CD8-positive, alpha-beta memory T cell (primary cell): ENCODE measurements at places on chromosomes 1 and 21.

DNA sequence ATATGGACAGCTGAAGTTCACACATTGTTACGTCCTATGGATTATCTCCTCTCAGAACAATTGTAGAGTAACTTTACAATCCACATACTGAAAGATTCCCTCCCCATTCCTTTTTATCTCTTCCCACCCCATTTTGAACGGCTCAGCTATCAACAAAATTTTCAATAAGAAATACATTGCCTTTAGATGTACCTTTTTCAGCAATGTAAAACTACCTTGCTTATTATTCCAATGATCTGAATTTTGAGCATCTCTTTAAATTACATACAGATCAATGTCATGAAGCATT lies 503.7 kb downstream of the SMYD3 start:
- no peak for DNase-seq

DNA sequence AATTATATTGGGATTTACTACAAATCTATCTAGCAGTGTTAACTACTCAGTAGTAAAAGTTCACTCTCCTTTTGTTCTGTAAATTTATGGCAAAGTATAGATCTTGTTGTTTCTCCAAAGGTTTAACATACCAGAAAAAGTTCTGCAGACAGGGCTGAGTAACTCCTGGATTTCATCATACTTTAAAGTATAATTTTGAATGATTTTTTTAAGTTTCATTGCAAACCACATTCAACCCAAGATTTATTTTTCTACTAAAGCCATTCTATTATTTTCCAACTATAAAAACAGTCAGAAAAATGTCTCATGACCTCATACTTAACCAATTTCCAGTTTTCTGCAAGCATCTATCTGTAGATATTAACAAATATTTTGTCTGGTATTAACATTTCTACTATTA lies 585.8 kb upstream of the ZRANB2 start:
- DNase-seq: no peak

DNA sequence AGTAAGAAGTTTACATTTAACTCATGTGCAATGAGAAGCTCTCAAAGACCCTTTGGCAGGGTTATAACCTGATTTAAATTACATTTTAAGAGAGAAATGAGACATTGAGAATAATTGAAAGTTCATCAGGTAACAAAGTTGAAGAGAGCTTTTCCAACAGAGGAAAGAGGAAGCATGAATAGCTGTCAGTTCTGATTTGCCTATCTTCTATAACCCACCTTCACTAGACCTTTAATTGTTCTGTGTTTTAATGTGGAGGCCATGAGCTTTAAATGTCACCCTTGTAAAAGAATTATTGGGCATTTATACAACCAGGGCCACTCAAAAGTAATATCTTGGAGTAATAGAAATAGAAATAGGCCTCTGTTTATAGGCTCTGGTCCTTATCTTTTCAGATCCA lies 9.3 kb upstream of the FCRL1 start:
- no peak for DNase-seq

DNA sequence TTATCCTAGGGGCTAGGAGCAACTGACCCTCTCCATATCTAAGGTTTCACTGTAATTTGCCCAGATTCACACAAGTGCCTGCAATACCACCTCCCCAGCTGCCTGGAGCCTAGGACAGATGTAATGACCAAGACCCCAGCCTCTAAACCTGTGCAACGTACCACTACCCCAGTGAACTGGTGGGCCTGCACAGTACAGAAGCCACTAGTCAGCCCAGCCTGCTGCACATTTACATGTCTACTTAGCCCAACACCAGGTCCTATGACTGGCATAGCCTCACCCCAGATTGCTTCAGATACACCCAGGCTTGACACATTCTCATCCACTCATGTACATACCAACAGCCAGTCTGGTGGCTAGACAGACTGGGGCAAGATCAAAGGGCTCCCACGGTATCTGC lies 1336.6 kb downstream of the BRINP3 start:
- DNase-seq: no peak

DNA sequence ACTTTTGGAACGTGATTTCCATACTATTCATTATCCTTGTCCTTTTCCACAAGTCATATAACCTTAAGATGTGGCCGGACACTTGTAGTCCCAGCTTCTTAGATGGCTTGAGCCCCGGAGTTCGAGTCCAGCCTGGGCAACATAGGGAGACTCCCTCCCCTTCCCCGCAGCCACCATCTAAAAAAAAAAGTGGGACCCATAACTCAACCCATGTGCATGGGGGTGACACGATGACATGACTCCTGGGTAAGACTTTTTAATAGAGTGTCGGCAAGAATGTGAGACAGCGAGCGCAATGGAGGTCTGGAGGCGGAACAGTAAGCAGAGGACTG lies 25.7 kb downstream of the MIA3 start:
- DNase-seq: no peak

- DNase-seq: no peak
Observed at GRCh38 chr21:46188226-46189212, 4.3 kb upstream of the SPATC1L start.

DNA sequence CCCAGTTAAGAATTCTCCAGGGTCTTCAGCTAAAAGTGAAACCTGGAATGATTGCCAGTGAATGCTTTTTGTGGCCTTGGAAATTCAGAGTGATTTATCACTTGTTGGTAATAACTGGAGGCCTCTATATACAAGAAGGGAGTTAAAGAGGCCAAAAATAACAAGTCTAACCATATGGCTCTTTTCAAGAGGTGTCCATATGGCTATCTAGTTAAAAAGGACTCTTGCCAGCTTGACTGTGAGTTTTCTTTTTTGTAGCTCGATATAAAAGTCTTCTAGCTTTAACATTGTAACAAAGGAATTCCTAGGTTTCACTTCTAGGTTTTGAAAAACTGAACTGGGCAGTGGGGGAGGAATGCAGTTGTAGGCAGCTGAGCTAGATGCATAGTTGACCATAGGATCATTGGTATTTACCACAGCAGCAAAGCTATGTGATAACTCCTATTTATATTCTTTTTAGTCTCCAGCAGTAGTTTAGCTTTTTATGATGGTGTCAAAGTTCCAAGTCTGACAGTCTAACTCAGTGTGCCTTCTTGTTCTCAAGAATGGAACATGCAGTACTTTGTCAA lies 44.4 kb downstream of the CACHD1 start:
- no peak for DNase-seq

DNA sequence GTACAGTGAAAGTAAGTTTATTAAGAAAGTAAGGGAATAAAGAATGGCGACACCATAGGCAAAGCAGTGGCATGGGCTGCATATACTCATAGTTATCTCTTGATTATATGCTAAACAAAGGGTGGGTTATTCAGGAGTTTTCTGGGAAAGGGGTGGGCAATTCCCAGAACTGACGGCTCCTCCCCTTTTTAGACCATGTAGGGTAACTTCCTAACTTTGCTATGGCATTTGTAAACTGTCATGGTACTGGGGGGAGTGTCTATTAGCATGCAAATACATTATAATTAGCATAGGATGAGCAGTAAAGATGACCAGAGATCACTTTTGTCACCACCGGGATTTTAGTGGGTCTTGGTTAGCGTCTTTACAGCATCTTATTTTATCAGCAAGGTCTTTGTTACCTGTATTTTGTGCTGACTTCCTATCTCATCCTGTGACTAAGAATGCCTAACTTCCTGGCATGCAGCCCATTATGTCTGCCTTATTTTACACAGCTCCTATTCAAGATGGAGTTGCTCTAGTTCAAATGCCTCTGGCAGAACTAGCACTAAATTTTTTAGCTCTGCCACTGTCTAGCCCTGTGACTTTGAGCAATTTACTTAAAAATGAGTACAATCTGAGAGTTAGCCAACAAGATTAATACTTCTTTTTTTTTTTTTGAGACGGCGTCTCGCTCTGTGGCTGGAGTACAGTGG lies 110.3 kb upstream of the PALMD start:
- no peak for DNase-seq

- no peak for DNase-seq
Observed at GRCh38 chr1:211951856-211952255, 83.5 kb downstream of the INTS7 start.
